ENCODE measurements at places on chromosomes 12 and 14.
A peak's percentile ranks its signal among the peaks of the same experiment; 100 is the strongest.

GRCh38 chr12:14665354-14666348 lies 30.7 kb downstream of the GUCY2C start:
- no peak for DNase-seq

GRCh38 chr14:69005432-69006148 lies 26.5 kb upstream of the ACTN1 start:
- DNase-seq: peak; percentile 21

DNA sequence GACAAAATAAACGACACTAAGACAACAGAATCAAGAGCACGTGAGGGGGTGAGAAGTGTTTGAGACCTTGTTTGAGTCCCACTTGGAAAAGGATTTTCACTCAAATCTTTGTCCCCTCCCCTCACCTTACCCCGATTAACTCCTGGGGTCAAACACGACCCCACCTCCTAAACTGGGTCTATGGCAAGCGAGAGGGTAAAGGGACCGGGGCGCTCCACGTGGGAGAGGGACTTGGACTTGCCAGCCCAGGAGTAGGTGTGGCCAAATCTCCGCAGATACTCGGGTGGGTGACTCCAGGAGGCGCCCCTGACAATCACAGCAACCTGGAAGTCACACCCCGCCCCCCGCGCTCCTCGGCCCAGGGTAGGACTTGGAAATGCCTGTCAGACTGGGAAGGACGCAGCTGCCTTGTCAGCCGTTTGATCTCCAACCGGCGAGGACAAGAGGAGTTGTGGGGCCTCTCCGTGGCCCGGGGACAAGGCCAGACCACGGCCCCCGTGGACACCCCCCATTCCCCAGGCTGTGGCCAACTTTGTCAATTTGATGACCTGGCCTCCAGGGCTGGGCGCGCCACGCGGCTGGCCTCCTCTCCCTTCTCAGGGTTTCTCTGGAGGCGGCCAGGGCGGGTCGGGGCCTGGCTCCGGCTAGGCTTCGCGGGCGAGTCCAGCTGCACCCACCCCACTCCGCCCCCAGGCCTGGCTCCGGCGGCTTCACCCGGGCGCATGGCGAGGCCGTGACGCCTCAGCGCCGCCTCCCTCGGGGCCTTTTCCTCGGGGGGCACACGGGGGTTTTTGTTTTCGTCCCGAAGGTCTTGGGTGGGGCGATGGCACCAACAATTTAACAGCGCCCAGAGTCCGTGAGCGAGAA lies 1.1 kb upstream of the BCL11B start:
- no peak for DNase-seq

- DNase-seq: no peak
Measured at GRCh38 chr12:72274931-72275330, 2.8 kb downstream of the TRHDE start.

DNA sequence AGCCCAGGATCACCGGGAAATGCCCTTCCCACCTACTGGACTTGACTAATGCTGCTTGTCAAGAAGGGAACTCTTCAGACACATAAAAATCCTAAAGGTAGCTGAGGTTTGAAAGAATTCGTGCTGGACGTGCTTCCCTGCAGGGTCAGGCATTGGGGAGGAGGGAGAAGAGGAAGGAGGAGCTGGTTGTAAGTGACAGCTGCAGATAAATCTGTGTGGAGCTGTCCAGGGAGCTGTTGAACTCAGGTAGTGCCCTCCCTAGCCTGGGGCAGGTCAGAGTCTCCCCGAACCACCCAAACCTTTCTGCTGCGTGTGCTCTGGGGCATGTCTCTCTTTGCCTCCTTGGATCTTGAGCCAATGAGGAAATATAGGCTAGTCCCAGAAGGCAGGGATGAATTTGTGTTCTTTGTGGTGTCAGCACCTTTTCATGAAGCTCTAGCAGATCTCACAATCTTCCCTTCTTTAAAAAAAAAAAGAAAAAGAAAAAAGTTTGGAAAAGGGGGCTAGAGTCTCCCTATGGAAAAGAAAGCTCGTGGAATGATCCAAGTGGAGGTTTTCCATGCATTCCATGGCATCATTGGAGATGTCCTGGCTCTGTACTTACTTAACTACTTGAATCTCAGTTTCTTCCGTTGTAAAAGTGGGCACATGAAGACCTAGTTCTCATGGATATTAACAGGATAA lies 23.6 kb upstream of the FOS start:
- DNase-seq: no peak

- no peak for DNase-seq
Measured at GRCh38 chr12:54364413-54364812, at the start of gene GPR84. TSS of gene GPR84 (minus strand) at chr12:54364486. CDS start at chr12:54363851, 635 bp downstream.

DNA sequence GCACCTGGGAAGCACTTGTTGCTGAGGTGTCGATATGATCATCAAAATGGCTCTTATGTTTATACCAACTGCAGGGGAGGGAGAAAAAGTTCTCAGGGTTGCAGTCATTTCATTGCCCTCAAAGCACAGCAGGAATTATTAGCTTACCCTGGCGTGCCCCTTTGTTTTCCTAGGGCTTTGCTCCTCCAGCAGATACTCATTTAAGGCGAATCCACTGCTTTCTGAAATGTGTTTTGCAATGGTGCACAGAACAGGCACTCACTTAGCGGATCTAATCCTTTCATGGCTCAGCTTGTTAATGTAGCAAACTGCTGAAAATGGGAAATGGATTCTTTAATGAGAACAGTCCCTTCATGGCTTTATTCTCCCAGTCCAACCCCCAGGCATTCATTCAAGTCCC lies 76.7 kb downstream of the NKX2-1 start:
- no peak for DNase-seq

DNA sequence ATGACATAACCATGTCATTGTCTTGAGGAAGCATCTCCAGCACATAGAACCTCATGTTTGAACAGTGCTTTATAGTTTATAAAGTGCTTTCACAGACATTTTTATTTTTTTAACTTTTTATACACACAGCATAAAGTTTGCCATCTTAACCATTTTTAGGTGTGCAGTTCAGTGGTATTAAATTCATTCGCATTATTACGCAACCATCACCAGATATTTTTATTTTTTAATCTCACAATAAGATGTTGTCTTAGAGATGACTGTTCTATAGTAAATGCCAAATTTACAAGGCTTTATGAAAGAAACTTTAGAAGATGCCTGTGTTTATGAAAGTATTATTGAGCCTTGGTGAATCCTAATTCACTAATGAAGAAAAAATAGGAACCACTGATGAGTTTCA lies 19.9 kb downstream of the CYP46A1 start:
- DNase-seq: no peak

- peak; percentile 29 for DNase-seq
Measured at GRCh38 chr12:14113031-14113430, 131.6 kb upstream of the GRIN2B start.

DNA sequence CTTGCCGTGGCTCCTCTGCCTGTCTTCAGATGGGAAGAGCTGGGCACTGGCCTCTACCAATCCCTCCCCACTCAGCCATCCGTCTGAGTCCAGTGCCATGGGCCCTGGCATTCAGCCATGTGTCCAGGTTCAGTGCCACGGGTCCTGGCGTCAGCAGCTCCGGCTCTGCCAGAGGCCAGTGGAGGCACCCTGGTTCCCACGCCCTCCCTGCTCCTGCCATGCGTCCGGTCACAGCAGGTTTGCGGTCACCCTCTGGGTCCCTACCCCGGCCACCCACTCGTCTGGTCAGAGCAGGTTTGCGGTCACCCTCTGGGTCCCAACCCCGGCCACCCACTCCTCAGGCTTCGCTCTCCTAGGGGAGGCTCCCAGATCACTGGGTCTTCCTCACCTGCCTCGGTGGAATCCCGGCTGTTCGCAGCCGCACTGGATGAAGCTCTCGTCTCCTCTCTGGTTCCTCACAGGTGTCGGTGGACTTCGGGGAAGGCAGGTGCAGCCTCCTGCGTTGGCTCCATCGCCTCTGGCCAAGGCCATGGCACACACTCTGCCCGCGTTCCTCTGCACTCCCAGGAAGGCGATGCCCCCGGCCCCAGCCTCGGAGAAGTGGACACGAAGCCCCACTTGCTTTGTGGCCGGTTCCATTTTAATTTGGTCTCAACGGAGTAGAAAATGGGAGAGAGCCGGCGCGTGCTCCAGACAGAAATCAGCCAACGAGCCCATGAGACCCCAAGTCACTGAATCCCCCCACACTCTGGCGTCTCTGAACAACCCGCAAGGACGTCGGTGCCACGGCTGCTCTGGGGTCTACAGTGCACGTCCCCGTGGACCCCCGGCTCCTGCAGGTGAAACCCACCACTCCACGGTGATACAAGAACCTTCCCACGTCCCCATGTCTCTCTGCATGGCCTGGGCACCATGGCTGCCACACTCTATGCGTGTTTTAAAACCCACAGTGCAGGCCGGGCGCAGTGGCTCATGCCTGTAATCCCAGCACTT lies 47.8 kb upstream of the FBRSL1 start:
- DNase-seq: no peak

DNA sequence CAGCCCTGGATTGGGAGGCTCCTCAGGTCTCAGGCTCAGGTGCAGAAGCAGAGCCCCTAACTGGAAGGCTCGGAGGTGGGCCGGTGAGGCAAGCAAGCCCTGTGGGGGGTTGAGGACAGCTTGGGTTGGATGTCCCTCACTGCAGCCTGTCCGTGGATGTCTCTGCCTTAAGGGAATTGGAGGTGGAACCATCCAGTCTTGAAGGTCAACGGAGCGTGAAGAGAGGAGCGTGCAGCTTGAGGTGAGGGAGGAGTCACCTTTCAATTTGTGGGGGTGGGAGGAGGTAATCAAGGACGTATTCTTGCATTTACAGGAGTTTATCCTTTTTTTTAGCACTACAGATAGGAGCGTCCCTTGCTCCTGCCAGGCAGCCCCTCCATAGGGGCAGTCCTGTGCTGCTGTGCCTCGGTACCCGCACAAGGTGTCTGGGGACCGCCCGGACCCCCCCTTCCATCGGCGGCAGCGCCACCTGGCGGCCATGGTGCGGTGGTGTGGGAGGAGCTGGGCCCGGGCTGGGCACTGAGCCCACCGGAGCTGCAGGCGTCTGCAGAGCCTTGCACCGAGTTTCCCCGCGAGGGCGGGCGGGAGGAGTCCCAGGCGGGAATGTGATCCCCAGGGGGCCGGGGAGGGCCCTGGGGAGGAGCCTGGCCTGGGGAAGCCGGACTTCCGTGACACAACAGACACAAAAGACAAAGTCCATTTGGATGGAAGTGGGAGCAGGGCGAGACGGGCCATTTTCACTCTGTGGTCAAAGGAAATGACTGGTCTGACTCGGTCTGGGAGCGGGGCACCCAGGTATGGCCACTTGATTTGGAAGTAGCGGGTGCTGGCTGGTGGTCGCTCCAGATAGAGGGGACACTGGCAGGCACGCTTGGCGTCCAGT lies 864 bp downstream of the DNAJC22 start:
- peak; percentile 89 for DNase-seq

GRCh38 chr14:59772233-59772632 lies 98.3 kb downstream of the RTN1 start:
- DNase-seq: no peak

GRCh38 chr12:51980051-51980808 lies 26.5 kb upstream of the TAMALIN start:
- DNase-seq: peak; percentile 88

- peak; percentile 55 for DNase-seq
Measured at GRCh38 chr14:89493877-89494634, 77.0 kb upstream of the FOXN3 start.

Data from Ammon's horn (tissue), 1 donor.